Left kidney (tissue), 8 donors: ENCODE measurements at places on chromosomes 5 and 9. TPM values are rescaled to one million over a fixed set of nuclear protein-coding genes. Genes with fewer than 3 reads are reported as not detected.

- DNase-seq, result no peak
Observed at GRCh38 chr9:19232823-19233194, 2.3 kb downstream of the DENND4C start.

DNA sequence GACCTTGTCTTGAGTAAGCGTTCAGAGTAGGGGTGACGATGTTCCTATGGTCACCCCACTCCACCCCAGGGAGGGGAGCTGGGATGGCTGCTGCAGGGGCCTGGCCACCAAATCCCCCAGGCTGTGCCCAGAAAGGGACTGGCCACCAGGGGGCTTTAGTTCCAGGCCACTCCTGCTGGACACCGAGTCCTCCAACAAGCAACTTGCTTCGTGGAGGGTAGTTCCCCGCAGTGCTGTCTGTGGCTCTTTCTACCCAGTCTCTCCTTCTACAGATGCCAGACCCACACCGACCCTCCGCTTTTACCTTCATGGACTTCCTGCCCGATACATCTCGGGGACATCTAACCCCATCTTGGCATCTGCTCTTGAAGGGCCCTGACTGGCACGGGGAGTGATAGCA, 35.7 kb upstream of the GABRP start:
- DNase-seq, result no peak

GRCh38 chr9:92941861-92942260, 5.5 kb upstream of the FGD3 start:
- no peak for DNase-seq

DNA sequence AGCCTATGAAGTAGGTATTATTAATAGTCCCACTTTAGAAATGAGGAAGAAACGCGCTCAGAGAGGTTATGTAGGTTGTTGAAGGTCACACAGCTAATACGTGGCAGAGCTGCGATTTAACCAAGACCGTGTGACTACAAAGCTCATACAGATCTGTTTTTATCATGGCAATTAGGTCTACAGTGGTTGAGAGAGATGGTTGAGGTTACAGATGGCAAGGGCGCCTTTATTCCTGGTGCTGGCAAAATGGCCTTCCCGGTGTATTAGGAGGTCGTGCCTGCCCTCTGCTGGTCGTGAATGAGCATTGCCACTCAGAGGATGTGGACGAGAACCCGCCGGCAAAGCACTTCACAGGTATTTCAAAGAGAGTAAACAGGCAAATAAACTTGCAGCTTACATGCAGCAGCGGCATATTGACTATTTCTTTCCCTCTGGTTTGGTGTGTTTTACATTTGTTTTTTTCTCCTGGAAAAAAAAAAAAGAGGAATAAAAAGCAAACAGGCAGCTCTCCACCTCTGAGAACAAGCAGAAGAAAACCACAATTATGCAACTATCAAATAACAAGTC, 65.3 kb upstream of the EGFLAM start:
- DNase-seq, result peak; percentile 69

DNA sequence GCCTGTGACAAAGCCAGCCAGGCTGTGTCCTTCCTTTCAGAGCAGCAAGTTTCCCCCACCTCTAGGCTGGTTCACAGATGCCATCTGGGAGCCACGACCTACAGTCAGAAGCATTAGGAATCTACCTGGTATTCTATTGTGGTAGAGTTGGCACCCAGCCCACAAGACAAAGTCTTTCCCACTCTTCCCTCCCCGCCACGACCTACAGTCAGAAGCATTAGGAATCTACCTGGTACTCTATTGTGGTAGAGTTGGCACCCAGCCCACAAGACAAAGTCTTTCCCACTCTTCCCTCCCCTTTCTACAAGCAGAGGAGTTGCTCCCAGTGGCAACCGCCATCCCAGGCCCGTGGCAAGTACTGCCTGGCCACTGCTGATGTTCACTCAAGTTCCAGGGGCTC, 157.8 kb upstream of the TNC start:
- DNase-seq, result no peak

DNA sequence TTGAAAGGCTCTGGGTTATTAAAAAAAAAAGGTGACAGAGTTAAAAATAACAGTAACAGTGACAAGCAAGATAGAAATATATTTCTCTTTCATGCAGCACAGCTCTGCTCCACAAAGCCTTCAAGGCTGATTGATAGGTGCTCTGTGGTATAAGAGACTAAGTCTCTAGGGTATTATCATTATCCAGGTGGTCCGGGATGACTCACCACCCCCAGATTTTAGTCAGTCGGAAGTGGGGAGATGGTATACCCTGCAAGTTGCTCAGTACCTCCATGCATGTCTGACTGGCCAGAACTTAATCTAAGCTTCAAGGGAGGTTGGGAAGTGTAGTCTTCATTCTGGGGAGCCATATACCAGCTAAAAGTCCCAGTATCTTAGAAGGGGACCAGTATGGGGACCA, 76.1 kb downstream of the SLC1A3 start:
- no peak for DNase-seq

DNA sequence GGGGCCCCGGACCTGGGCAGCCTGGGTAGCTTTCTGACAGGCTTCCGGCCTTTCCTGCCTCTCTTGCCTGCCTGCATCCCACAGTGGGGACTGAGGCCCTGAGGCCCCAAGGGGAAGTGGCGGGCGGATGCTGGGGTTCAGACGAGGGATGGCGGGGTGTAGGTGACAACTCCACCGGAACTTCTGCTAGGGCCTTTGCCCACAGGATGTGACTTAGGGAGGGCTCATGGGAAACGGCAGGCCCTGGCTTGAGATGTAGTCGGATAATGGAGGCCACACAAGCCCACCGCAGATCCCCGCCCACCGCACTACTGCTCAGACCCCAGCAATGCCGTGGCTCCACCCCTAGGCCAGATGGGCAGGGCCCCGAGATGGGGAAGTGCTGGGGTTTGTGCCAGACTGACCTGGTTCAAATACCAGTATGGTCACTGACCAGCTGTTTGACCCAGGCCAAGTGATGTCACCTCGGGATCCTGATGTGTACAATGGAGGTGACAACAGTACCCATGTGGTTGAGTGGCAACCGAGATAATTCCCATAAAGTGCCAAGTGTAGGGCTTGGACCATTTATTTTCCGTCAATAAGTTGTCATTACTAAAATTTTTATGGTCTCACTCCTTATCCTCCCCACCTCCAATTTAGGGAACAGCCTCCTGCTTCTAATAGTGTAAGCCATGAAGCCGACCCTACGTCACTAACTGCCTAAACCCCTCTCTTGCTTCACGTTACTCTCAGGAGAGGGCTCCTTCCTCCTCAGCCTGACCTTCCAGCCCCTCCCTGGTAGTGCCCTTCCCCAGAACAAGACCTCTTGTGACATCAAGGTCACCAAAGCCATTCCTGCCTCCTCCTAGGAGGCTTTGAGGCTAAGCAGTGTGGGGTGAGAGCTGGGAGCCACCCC, 2.5 kb upstream of the CDK9 start:
- no peak for DNase-seq

DNA sequence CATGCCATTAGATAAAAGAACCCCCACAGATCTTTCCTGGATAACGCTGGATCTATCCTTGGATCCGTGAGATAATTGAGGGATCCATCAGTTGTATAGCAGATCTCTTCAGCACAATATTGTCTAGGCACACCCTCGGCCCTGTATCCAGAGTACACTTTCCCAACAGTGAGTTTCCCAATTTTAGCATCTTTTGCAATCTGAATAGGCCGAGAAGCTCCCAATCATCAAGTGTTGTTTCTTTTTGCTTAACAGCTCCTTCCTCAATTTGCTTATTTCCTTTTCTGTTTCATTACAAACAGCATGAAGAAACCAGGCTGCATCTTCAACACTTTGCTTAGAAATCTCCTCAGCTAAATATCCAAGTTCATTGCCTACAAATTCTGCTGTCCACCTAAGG, 4.4 kb upstream of the SPTLC1 start:
- DNase-seq, result no peak

GRCh38 chr5:176663566-176663965, 16.3 kb downstream of the TSPAN17 start:
- no peak for DNase-seq

DNA sequence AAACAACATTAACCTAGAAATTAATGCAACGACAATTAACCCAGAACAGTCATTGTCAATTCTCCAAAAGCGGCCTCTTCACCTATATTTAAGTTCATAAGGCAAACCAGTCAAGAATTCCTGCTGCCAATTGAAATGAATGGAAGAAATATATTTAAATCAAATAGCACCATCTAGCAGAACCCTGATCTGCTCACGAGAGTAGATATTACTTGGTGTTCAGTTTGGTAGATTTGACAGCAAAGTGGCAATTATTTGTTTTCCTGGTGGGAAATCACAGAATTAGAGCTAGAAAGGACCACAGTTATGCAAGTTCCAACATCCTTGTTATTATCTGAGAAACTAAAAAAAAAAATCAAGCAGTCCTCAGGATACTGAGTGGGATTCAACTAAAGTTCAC, 2.3 kb downstream of the SSBP2 start:
- DNase-seq, result no peak

DNA sequence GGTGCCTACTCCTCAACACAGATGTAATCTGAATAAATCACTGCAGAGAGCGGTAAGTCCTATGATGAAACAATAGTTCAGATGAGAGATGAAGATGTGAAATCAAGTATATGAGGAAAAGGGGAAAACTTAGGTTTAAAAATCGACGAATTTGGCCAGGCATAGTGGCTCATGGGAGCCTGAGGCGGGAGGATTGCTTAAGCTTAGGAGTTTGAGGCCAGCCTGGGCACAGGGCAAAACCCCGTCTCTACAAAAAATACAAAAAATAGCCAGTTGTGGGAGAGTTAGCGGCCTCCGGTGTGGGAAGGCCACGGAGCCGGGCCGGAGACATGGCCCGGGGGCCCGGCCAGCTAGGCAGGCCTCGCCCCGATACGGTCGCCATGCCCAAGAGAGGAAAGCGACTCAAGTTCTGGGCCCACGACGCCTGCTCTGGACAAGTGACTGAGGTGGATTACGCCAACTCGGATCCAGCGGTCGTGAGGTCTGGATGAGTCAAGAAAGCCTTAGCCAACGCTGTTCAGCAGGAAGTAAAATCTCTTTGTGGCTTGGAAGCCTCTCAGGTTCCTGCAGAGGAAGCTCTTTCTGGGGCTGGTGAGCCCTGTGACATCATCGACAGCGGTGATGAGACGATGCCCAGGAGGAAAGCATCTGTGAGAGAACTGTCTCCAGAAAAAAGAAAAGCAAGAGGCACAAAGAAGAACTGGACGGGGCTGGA, 62.8 kb upstream of the SUB1 start:
- no peak for DNase-seq

DNA sequence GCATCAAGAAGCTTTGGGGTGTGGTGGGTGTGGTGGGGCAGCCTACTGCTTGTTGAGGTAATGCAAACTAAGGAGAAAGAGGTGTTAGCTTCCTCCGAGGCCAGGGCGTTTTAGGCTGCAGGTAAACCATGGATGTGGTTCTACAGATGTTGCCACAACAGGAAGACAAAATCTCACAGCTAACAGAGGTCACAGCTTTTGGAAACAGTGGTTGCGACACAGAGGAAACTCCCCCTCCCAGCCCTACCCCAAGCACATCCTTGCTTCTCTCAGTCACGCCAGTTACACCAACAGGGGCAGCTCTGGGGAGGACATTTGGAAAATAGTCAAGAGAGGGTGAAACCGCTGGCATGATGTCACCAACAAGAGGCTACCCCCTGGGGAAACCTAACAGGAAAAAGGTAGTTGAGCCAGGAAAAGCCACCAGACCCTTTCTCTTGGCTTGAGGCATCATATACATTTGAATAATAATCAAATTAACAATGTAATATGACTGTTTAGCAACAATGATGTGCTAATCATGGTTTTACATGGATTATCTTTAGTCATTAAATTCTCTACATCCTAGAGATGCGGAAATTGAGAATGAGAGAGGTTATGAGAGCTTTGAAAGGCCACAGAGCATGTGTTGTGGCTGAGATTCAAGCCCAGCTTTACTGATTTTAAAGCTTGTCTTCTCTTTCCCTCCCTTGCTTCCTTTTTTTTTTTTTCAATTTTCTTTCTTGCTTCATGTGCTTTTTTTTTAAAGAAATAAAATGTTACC, 82.2 kb upstream of the IL12B start:
- DNase-seq, result no peak

DNA sequence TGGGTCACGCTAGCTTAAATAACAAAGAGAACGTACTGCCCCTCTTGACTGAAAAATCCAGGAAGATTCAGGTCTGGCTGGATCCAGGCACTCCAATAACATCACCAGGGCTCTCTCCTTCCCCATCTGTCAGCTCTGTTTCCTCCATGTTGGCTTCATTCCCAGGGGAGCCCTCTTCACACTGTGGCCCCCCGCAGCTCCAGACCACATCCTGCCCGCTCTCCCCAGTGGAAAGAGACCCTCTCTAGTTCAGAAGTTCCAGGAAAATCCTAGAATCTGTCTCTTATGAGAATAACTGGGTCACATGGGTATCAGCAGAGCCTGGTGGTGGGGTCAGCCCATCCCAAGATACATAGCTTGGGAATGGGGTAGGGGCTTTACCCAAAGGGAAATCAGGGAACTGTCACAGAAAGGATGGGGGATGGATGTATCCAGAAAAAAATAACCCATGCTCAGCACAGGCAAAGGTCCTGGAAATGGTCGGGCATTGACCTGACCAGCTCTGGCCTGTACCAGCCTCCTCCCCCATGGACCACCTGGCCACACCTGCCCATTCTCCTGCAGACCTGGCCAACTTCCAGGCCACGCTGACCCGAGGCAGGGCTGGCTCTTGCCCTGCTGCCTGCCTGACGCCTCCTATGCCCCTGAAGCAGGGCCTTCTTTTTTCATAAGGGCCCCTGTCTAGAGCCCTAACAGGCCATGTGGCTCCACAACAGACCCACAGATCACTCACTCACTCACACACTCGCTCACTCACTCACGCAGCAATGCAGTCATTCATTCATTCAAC, 65.9 kb downstream of the COL23A1 start:
- no peak for DNase-seq

GRCh38 chr5:67246546-67247268, 50.1 kb upstream of the CD180 start:
- no peak for DNase-seq

DNA sequence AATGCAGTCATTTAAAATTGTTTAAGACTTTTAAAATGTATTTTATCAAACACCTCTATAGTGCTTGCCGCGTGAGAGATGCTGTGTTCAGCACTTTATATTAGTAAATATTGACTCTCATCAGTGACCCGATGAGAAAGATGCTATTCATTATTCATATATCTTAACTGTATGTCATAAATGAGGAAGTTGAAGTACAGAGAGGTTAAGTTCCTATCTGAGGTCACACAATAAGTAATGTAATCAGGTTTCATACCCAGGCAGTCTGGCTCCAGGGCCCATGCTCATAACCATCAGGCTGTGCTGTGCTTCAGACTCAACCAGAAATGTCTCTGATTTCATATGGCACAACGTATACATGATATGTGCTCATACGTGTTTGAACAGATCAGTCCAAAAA, 119.0 kb downstream of the SV2C start:
- DNase-seq, result no peak

The SLC36A2 gene
- polyA plus RNA-seq, result 21.0 TPM

The IFNK gene
- polyA plus RNA-seq, result not detected

The PCDHB11 gene
- 4.4 TPM for polyA plus RNA-seq

The TRIM7 gene
- polyA plus RNA-seq, result 0.13 TPM

The GDNF gene
- polyA plus RNA-seq, result 17.5 TPM

The NUDT12 gene
- 32.8 TPM for polyA plus RNA-seq
